ENCODE measurements at places on chromosomes 12 and 14.

GRCh38 chr12:86241600-86241999, 14.6 kb downstream of the MGAT4C start:
- DNase-seq = no peak

- DNase-seq = peak; percentile 70
Observed at GRCh38 chr12:105741786-105742566, 396.8 kb downstream of the NUAK1 start.

DNA sequence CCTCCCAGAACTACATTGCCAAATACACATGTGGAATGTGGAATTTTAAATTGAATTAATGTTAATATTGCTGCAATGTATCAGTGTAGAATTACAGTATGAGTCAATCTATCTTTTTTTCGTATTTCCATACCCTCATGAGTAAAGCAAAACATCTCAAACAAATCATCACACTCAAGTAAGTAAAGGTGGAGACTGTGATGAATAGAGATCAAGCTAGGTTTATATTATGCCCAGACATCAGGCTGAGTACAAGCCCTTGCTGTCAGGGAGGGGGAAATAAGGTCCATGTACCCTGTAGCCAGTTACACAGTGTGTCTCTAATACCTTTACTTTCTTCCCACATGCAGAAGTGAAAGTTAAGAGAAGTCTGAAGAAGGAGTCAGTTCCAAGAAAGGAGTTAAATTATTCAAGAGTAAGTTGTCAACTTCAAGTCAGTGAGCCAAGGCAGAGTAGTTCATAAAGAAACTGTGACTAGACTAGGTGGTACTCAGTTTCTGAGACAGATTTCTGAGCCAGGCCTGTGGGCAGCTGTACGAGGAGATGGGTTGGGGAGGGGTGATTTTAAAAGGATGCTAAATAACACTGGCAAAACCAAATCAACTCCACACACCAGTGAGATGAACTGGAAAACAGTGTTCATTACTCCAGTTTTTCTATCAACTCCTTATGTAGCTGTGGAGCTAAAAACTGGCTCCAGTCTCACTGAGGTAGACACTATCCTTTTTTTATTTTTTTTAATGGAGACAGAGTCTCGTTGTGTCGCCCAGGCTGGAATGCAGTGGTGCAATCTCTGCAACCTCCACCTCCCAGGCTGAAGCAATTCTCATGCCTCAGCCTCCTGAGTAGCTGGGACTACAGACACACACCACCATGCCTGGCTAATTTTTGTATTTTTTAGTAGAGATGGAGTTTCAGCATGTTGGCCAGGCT, 23.8 kb upstream of the STK38L start:
- no peak for DNase-seq

- DNase-seq = no peak
Observed at GRCh38 chr12:26281320-26281719, 85.9 kb downstream of the SSPN start.

DNA sequence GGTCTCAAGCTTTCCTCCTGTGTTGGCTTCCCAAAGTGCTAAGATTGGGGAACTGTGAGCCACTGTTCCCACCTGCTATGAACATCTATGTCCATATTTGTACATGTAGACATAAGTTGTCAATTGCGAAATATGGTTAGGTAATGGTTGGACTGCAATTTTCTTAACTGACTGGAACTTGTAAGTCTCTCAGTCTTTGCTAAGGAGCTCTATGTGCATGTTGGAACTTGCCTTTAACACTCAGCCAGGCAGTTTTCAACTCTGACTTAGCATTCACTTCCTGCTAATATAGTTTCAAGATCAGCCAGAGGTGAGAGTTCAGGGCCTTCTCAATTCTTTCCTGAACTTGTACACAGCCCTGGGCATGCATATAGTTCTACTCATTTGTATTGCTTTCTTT, 44.5 kb upstream of the EEA1 start:
- peak; percentile 98 for DNase-seq

GRCh38 chr12:122843455-122843854, 8.2 kb downstream of the HIP1R start:
- DNase-seq = no peak

- DNase-seq = peak; percentile 90
Observed at GRCh38 chr14:68147303-68147702, 327.7 kb downstream of the RAD51B start.

GRCh38 chr14:49919825-49920659, 27.2 kb downstream of the ARF6 start:
- DNase-seq = peak; percentile 62
